ENCODE measurements at places on chromosomes 6 and 20.

DNA sequence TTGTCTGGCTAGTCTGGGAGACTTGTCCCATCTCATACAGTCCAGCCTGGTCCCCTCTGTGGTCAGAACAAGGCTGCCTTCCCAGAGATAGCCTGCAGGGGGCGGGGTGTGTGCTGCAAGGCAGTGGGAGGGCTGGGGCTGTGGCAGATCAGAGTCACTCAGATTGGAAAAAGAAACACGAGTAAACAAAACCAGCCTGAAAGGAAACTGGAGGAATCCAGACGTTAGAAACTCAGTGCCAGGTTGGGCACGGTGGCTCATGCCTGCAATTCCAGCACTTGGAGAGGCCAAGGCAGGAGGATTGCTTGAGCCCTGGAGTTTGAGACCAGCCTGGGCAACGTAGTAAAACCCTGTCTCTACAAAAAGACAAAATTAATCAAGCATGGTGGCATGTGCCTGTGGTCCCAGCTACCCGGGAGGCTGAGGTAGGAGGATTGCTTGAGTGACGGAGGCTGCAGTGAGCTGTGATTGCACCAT is 20.2 kb downstream of the LEMD2 start:
- peak; percentile 79 for DNase-seq

DNA sequence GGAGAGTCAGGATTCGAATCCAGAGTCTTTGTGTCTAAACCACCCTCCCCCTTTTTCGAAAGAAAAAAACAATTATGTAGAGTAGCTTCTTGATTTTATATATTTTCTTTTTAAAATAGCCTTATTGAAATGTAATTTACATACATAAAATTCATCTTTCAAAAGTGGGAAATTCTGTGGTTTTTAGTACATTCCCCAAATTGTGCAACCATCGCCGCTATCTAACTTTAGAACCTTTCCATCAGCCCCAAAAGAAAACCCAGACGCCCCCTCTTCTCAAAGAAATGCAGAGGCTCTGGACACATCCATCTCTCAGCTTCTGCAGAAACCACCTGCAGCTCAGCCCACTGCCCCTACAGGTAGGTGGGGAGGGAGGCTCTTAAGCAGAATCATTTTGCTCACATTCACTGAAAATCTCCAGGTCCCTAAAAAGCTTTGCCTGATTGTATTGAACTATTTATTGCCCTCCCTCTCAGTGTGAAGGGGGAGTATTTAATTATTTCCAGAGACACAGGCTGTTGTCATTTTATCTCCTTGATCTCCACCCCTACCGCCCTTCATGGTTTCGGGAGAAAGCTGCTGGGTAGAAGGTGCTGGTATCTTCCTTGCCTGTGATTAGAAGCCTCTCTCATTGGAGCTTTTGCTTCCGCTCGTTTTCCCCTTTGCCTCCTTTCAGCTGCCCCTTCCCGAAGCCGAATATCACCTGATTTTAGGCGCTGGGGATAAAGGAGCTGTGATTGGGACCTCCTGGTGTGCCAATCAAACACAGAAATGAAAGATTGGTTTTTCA is 68.7 kb upstream of the KCNG1 start:
- no peak for DNase-seq

DNA sequence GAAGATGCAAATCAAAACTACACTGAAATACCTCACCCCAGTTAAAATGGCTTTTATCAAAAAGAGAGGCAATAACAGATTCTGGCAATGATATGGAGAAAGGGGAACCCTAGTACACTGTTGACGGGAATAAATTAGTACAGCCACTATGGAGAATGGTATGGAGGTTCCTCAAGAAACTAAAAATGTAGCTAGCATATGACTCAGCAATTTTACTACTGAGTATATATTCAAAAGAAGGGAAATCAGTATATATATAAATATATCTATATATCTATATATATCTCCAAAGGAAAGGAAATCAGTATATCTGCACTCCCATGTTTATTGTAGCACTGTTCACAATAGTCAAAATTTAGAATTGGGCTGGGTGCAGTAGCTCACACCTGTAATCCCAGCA is 113.9 kb downstream of the KLHL32 start:
- DNase-seq: no peak

- no peak for DNase-seq
Measured at GRCh38 chr6:25883536-25883935, 9.5 kb upstream of the SLC17A3 start.

GRCh38 chr6:17884498-17885478 is 102.6 kb downstream of the KIF13A start:
- DNase-seq: no peak

DNA sequence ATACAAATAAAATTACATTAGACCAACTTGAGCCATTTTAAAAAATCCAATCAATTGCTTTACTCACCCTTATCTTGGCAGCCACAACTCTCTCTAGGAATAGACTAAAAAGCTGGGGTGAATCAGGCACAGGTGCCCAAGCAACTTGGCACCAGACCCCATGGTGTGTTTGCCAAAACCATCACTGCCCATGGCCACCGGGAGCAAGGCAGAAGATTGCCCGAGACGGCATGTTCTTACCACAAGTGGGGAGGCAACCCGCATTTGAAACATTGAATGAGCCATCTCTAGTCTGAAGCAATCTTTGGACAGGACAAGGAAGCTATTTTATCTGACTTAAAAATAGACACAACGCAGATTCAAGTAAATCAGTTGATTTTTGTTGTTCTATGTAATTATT is 69.0 kb downstream of the SMLR1 start:
- DNase-seq: no peak

- no peak for DNase-seq
Measured at GRCh38 chr6:114783083-114783482, 440.3 kb upstream of the HS3ST5 start.

GRCh38 chr20:41147767-41148191 is 10.4 kb downstream of the PLCG1 start:
- no peak for DNase-seq

GRCh38 chr20:43187476-43188233 is 2.1 kb downstream of the PTPRT start:
- peak; percentile 88 for DNase-seq

- DNase-seq: no peak
Measured at GRCh38 chr20:17857639-17858449, 110.8 kb downstream of the SNX5 start.

DNA sequence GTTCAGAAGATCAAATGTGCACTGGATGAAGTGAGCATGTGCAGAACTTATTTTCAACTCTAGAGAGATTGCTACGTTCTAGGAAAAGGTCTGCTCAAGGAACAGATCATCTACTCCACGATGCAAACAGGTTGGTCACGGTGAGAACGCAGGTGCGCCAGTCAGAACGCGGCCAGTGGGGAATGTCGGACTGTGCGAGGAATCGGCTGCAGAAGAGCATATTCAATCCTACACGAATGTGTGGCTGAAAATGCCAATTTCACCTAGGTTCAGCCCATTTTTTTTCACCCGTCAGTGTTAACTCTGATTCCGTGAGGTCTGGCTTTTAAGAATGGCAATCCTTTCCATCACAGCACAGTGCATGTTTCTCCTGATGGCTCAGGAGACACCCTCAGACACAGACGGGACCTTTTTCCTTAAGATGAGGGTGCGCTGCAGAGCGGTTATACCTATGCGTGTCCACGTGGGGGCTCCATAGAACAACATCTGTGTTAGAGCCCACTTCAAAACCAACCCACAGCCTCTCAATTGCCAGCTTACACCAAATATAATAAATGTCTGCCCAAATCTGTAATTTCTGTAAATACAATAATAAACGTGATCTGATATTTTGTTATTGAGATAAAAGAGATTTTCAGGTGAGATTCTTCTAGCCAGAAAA is 250.4 kb downstream of the FOXA2 start:
- peak; percentile 48 for DNase-seq

- no peak for DNase-seq
Measured at GRCh38 chr20:24697411-24697810, 228.0 kb downstream of the SYNDIG1 start.

DNA sequence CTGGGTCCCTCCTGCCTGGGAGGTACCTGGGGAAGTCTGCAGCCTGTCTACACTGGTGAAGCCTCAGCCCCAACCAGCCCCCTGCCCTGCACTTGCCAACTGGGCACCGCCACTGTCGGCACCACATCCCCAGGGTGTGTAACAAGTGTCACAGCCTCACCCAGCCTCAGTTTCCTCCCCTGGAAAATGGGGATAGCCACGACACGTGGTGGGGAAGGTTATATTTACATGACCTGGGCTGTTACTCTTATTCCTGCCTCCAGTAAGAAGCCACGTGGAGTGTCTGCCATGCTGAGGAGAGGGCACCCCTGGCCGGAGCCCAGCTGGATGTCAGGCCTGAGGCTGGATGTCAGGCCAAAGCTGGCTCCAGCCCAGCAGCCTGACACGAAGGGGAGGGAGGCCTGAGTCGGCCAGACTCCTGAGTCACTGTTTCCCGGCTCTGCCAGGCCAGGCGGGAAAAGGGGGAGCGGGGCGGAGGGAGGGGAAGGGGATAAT is 44.9 kb downstream of the SNAI1 start:
- DNase-seq: peak; percentile 74

DNA sequence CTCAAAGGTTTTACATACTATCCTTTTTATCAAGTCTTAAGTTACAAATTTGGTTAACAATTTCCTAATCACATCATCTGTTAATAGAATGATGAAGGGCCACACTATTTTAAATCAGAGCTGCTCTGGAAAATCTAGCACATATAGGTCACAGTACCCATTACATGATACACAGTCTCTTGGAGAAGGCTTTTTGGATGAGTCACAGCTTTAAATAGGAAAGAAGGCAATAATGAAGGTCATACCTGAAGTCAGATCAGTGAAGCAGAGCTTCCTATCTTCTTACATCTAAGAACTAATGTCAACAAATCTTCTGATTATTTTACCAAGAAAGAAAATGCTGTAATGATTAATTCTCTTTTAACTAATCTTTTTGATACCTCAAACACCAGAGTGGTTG is 248.5 kb downstream of the BTBD9 start:
- DNase-seq: no peak

- DNase-seq: no peak
Measured at GRCh38 chr6:169795196-169795595, 43.8 kb downstream of the ERMARD start.

DNA sequence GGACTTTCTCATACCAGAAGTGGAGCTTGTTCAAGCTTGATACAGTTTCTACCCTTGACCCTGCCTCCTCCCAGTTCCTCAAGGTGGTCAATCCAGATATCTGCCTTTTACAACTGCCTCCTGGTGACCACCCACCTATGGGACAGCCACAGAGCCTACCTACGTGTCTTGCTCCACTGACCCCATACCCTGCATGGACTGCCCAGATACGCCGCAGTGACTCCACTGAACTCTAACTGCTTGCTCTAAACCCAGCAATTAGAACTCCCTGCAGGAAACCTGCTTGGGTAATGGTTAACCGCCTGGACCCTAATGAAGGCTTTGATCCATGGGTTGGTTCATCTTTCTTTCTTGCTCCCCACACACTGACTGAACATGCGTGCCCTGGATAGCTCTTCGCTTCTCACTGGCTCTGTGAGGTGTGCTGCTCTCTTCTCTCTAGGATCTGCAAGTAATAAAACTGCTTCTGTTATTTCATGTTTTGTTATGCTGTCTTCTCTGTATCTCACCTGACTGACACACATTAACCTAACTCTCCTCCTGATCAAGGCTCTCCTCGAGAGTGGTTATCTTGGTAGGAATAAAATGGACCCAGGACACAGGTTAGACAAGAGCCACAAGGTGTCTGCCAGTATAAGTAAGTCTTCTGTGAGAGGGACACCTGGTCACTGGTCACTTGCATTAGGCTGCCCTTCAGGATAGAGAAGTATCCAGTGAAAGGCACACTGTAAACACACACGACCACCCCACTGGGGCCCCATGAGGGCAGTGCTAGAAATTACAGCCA is 79.2 kb downstream of the CHD6 start:
- no peak for DNase-seq

DNA sequence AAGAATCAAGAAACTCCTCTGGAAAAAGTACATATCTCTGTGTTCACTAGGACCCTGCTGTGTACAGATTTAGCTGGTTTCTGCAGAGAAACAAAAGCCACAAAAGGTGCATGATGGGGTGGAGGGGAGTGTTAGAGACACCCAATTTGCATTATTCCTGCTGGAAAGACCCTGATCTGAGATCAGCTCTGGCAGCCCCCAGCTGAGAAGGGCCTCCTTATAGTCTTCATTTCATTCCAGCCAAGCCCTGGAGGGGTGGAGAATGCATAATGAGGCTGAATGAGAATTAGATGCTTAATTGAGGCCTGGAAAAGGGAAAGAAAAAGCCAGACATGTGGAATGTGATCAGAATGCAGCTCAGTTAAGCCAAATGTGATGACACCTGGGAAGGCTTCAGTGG is 545.6 kb downstream of the KIF16B start:
- DNase-seq: no peak

DNA sequence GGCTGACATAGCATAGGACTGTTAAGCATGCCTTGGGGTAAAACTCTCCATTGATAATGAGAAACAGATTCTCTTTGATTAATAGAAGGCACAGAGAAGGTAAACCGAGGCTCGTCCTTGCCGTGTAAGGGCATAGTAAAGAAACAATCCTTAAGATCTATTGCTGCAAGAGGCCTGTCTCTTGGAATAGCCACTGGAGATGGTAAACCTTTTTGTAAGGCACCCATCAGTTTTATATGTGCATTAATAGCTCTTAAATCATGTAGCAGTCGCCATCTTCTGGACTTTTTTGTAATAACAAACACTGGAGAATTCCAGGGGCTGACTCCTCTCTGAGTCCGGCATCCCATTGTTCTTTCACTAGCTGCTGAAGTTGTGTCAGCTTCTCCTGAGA is 8.4 kb upstream of the ABHD12 start:
- peak; percentile 29 for DNase-seq

DNA sequence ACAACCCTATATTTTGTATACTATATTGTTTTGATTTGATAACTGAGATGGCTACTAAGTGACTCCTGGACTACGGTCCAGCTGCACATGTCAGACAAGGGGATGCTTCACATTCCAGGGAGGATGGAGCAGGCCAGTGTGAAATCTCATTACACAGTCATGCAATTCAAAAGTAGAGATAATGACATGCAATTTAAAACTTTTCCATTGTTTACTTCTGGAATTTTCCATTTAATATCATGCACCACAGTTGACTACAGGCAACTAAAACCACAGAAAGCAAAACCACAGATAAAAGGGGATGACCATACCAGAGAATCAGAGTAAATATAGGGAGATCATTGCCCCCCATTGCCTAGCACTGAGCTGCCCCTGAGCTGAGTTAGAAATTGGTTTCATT is 366.4 kb downstream of the BTBD9 start:
- no peak for DNase-seq

DNA sequence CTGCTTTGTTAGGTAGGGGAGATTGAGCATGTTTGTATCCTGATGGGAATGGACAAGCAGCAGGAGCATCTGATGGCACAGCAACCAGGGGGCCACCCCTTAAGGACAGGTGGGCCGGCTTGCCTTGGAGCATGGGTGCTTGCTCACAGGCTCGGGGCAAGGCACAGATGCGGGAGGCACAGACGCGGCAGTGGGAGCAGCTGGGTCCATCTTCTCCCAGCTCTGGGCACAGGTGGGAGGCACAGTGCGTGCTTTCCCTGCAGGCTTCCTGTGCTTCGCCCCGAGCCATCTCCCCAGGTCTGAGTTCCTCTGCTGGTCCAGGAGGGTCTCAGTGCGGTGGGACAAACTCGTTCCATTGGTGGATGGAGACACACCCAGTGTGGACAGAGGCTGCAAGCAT is 73.6 kb upstream of the BHLHE23 start:
- DNase-seq: no peak
